Stimulated activated CD4-positive, alpha-beta T cell treated with anti-CD3 and anti-CD28 coated beads, Interleukin-1b, Interleukin-23, amount 100 ng/mL, for 4 hours (primary cell): ENCODE measurements at places on chromosomes 3 and 15.

DNA sequence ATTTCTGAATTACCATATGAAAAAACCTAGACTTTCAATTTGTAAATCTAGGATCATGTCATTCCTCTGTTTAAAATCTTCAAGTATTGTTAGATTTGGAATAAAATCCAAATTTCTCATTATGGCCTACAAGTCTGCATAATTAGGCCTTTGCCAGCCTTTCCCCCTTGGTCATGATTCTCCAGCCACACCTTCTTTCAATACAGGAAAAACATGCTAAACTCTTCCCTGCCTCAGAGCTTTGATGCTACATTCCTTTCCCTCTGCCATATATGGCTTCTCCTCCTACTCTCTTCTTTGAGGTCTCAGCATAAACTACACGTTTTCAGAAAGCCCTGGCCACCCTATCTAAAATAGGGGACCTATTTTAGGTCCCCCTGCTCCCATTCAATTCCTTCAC is 48.5 kb downstream of the TM6SF1 start:
- DNase-seq: no peak

DNA sequence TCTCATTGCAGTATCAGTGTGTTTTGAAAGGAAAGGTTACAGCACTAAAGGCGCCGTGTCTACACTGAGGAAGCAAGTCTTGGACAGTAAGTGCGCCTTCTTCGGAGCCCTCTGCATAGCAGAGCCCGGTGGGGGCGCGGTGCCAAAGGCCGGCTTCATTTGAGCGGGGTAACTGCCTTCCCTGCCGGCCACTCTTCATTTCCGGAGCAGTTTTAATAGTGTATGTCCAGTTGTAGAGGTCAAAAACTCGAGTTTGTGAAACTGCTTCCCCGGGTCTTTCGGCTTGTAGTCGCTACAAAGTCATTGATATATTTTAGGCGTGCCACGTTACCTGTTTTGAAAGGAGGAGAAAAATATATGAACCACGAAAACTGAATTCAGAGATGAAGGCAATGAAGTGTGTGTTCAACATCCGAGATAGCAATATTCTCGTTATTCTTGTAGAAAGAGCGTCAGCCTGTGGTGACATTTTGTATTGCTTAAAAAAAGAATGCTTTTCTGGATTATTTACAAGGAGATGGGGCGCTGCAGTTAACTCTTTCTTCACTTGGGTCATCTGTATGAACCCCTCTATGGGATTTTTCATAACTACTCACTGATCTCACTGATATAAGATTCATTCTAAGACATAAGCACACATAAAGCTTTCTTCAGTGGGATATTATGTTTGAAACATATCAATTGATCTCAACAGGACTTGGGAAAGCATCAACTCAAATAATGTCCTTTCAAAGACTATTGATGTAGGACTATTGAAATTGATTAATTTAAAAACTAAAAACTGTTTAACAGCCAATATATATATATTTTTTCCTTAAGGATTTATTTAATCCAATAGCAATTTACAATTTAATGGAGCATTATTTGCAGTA is 3.0 kb downstream of the ALCAM start:
- DNase-seq: peak; percentile 12

DNA sequence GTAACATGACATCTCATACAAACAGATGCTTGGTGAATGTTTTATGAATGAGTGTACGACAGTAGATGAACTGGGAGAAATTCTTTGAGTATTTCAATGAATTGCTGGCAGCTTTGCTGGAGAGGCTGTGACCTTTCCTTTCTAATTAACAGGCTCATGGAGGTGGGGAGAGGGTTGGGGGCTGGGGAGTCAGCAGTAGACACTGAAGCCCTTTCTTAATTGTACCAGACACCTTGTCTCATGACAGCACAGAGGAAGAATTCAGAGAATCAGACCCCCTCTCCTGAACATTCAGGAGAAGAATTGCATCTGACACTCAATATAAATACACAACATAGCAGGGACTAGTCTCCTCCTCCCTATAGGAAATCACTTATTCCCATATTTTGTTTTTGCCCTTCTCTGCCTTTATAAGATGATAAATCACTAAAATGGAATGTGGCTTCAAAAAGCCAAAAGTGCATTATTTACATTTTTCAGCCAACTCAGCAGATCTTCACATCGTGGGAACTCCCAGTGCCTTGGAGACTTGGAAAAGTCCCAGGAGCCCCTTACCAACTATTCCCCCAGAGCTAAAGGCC is 66.2 kb upstream of the TPM1 start:
- DNase-seq: no peak

GRCh38 chr15:89666858-89667705 is 11.8 kb upstream of the KIF7 start:
- DNase-seq: no peak

DNA sequence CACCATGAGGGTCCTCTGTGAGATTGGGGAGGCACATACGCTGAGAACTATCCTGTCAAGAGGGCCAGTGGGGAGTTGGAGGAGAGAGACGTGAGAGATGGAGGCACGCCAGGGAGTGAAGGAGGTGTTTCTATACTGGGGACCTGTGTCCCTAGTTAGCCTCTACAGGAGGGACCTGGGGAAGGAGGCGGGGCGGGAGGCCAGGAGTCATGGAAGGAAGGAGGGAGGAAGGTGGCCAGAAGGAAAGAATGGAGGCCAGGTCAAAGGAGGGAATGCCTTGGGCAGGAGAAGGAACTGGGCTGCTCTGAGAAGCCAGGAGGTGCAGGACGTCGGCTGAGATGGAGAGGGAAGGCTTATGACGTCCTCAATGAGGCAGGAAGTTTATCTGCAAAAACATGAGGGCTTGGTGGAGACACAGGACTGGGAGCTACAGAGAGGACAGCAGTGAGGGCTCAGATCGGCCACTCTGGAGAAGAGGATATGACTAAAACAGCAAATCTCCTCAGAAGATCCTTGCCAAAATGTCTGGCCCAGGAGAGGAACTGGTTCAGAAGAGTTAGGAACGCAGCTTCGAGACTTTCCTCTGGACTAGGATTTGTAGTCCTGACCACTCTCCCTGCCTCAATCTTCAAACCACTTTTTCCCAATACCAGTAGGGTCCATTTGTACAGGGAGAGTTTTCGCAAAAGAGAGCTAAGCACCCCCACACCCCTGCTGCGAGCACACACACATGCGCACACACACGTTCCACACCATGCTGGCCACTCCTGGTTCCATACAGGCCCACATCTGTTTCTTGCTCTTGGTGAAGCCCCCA is 59.9 kb downstream of the ADCY5 start:
- DNase-seq: no peak

- DNase-seq: peak; percentile 3
Measured at GRCh38 chr15:35078221-35078915, 6.7 kb downstream of the NANOGP8 start.

DNA sequence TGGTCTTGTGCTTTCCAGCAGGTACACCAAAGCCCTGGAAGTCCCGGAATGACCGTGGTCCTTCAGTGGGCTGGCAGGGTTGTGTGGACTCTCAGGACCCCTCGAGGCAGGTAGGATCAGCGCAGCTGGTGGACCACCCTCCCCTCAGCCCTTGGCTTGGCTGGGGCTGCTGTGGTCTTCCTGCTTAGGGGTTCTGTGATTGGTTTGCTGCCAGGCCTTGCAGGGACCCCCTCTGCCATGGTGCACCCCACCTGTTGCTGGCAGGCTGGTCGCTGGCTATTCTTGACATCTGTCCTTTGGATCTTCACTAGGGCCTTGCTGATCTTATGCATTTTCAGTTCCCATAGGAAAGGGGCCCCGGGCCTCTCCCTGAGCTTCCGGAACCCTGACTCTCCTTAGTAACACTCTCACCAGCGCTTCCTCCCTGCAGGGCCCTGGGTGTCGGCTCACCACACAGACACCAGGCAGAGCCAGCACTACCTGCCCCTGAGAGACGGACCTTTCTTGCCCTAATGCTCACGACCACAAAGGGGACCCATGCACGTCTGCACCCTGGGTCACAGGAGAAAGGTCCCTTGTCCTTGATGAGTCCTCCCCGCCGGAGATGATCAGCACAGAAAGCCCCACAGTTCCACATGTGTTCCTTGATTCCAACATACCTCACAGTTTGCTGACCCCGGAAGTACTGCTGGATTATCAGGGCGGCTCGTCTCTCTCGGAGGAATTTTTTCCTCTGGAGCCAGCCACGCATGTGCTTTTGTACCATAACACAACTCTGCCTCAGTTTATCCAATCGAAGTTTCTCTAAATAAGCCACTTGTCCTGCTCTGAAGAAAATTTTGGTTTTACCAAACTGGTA is 51.7 kb downstream of the MYO5C start:
- DNase-seq: no peak

DNA sequence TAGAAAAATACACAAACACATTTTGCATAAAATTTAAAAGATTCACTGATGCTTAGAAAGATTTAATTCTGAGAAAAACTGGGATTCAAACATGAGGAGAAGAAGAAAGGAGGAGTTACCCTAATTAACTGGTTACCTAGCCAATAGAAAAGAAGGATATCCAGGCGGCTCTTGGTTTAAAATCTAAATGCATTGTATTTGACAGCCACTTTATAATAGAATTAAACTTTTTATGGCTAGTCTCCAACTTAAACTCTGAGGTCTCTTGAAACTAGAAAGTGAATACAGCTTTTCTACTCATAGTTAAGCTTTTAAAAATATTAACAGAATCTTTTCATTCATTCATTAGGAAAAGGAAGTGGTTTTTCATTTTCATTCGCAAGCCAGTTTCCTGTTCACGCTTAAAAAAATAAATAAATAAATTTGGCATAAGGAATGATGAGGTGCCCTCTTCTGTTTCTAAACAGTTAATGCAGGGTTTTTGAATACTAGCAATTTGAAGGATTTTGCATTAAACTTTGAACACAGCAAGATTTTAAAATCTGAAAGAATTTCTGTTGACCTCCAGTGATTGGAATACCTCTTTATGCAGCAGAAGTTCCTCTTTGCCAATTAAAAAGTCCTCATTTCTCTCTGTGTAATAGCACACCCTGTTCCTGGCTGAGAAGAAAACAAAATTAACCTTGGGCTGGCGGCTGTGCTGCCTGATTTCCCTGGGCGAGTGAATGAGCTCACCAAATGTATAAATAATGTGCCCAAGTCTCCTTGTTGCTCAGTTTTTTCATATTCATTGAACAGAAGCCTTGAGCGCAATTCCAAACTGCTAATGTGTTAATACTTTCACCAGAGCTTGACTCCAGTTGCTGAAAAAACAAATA is 105.1 kb downstream of the ZMAT3 start:
- no peak for DNase-seq

DNA sequence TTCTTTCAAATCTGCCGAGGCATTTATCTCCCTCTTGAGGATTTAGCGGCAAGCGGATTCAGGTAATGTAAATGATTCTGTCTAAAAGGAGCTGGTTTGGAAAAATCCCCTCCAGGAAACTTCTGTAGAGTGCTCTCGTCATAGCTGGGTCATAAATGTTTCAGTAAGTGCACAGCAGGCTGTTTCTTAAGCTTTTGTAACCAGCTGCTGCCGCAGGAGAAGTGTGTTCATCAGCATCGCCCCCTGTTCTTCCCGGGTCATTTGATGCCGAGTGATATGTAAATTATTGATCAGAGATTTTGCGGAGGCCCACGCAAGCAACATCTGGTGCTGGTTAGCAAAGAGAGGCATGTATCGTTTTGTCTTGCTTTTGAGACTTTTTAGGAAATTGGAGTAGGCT is 53.1 kb downstream of the DNASE1L3 start:
- no peak for DNase-seq

DNA sequence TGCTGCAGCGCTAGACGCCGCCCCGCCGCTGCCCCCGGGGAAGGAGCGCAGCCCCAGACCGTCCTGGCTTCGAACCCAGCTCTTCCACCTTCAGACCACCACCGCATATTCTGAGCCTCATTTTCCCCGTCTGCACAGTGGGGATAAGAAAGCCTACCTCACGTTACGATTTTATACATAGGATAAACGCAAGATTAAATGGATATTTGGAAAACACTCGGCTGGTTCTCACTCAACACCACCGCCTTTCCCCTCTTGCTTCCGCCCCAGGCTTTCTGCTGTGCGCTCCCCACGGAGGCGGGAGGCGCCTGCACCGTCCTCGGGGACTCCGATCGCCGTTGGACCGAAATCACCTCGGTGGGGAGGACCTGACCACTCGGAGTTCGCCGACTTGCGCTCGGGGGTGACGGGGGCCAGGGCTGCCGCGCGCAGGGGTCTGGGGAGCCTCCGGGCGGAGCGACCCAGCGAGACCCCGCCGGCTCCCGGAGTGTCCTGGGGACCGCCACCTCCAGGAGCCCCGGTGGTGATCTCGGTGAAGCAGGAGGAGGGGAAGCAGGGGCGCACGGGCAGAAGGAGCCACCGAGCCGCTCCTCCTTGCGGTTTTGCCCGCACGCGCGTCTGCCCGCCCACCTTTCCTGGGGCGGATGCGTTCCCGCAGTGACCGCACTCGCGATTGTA is 4.0 kb downstream of the FBXL22 start:
- peak; percentile 18 for DNase-seq

- DNase-seq: no peak
Measured at GRCh38 chr15:73867426-73867825, 5.9 kb upstream of the TBC1D21 start.

DNA sequence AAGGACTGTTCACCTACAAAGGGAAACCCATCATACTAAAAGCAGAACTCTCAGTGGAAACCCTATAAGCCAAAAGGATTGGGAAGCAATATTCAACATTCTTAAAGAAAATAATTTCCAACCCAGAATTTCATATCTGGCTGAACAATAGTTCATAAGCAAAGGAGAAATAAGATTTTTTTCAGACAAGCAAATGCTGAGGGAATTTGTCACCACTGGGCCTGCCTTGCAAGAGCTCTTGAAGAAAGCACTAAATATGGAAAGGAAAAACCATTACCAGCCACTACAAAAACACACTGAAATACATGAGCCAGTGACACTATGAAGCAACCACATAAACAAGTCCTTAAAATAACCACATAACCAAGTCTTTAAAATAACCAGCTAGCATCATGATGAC is 28.9 kb upstream of the DCBLD2 start:
- no peak for DNase-seq

GRCh38 chr3:41684797-41685735 is 276.8 kb downstream of the ULK4 start:
- no peak for DNase-seq

GRCh38 chr3:125057186-125057850 is 1.5 kb upstream of the HEG1 start:
- no peak for DNase-seq

DNA sequence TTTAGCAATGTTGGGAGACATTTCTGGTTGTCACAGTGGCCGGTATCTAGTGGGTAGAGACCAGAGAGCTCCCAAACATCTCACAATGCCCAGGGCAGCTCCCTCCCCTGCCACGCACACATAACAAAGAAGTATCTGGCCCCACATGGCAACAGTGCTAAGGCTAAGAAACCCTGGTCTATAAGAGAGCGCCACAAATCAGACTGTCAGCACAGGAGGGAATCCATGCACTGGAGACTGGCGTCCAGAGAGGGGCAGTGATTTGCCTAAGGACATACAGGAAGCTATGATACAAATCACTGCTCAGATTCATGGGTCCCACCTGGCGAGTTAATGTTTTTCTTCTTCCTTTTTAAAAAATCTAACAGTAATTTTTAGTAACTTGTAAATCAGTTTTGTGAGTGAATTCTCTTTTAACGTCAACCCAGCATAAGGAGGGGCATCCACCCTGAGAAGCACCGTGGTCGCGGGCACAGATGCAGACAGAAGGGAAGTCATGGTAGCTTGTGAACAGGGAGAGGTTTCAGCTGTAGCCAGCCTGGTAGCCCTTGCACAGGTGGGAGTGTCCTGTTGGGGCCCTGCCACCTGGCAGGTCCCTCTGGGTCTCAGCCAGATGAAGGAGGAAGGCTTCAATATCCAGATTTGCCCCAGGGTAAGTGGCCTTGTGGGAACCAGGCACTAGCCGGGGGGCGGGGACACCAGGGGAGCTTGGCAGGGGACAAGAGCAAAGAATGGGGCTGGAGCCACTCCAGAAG is 8.7 kb downstream of the ISG20 start:
- no peak for DNase-seq

- no peak for DNase-seq
Measured at GRCh38 chr3:127158614-127159229, 34.2 kb upstream of the PRR23E start.

- no peak for DNase-seq
Measured at GRCh38 chr3:194237110-194237509, 101.2 kb downstream of the HES1 start.
